ENCODE measurements at places on chromosomes 4 and X.

- peak; percentile 40 for DNase-seq
These were observed 11.7 kb downstream of the AFP start for GRCh38 chr4:73447671-73448070.

DNA sequence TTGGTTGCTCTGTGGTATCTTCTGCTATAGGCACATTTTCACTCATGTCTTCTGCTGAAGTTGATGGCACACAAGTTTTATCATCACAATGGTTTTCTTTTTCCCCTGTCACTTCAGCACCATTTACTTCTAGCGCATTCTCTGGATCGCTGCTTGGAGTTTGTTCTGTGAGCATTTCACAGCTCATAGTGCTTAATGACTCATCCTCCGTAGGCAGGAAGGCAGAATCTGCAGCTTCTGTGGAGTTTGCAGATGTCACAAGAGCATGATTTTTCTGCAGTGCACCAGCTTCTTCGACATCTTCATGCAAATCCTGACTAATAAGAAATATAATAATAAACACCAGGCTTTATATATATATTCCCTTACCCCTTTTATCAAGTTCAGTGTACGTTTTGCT, 83.6 kb downstream of the CHM start:
- peak; percentile 23 for DNase-seq

- no peak for DNase-seq
These were observed 1963.1 kb upstream of the TENM3 start for GRCh38 chr4:180280076-180280475.

DNA sequence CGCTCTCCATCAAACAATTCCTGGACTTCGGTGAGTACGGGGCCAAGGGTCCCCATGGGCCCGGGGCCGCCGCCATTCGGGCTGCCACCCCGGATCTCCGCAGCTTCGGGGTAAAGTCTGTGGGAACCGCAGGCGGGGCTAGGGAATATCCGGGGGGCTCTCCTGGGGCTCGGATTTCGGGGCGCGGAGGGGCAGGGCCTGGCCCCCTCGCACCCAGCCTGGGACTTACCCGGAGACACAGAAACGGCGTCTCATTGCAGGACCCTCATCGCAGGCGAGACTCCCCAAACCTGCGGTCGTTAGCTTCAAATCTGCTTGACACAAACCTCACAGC, 413 bp downstream of the PDK3 start:
- no peak for DNase-seq

- no peak for DNase-seq
These were observed 114.1 kb upstream of the NWD2 start for GRCh38 chr4:37130465-37130864.

GRCh38 chr4:182812916-182813315, 104.3 kb downstream of the DCTD start:
- no peak for DNase-seq

DNA sequence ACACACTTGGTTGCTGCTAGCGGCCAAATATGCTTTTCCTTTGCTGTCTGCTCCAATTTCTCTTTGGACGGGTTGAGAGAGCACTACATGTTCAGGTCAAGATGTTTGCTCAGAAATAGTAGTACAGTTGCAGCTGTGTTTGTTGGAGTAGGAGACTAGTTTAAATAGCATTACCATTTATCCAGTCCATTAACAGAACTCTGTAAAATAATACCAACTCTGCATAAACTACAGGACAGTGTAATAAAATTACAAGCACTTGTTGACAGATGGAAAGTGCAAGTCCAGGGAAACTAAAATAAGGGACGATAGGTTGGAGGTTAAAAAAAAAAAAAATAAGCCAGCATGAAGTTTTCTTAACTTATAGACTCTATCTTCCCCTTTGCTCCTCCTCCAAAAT, 20.2 kb downstream of the SLIT2 start:
- DNase-seq, result no peak

GRCh38 chr4:6364581-6364980, 94.9 kb downstream of the WFS1 start:
- no peak for DNase-seq

DNA sequence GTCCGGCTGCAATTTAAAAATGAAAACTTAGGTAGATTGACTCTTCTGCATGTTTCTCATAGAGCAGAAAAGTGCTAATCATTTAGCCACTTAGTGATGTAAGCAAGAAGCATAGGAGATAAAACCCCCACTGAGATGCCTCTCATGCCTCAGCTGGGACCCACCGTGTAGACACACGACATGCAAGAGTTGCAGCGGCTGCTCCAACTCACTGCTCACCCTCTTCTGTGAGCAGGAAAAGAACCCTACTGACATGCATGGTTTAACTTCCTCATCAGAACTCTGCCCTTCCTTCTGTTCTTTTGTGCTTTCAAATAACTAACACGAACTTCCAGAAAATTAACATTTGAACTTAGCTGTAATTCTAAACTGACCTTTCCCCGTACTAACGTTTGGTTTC, 41.0 kb downstream of the MAP7D3 start:
- DNase-seq, result no peak
